ENCODE measurements at places on chromosomes 5 and 9.

DNA sequence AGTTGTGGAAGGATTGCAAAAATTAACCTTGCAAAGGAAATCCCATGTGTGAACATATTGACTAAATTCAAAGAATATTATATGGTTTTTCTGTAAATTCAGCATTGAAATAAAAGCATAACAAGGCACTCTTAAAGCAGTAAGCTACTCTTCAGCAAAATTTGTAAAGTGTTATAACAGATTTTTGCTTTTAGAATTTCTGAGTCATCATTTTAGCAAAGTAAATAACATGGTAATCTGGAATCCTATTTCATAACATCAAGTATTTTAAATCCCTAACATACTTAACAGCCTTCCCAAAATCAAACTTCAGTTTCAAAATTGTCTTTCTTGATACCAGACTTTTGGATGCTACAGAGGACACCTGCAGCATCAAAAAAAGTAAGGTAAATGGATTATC lies 436.0 kb upstream of the CDH9 start:
- DNase-seq, result no peak

- no peak for DNase-seq
These were observed 418.6 kb downstream of the SLCO4C1 start for GRCh38 chr5:101877451-101877850.

DNA sequence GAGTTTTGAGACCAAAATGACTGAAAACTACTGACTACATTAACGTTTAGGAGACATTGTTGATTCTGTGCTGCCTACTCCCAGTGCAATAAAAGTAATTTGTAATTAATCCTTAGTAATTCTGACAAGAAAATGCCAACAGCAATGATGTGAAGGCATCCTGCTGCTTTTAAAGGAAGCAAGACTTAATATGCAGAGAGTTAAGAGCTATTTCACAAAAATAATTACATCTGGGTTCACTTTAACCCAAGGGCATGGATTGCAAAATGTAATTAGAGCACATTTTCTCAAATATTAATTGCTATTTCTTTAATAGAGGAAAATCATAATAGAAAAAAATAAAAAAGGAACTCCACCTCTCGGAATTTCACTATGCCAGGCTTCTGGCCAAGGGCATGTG lies 22.7 kb upstream of the TNFSF8 start:
- DNase-seq, result no peak

DNA sequence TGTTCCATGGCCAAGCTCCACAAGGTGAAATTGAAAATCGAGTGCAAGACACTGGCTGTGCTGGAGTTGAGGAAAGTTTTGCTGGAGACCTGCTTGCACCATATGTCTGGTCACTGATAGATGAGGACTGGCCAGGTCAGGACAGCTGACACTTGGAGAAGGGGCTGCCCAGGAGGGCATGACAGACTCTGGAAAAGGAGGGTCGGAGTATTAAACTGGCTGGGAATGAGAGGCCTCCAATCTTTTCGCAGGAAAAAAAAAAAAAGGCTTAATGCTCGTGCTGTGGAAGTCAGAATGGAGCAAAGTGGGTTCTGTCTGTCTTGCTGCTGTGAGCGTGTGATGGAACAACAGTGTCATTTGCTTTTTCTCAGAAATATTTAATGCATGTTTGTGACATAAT lies 5.5 kb downstream of the TENT4A start:
- DNase-seq, result no peak

- no peak for DNase-seq
These were observed 324.7 kb upstream of the GRAMD2B start for GRCh38 chr5:126098330-126099017.

DNA sequence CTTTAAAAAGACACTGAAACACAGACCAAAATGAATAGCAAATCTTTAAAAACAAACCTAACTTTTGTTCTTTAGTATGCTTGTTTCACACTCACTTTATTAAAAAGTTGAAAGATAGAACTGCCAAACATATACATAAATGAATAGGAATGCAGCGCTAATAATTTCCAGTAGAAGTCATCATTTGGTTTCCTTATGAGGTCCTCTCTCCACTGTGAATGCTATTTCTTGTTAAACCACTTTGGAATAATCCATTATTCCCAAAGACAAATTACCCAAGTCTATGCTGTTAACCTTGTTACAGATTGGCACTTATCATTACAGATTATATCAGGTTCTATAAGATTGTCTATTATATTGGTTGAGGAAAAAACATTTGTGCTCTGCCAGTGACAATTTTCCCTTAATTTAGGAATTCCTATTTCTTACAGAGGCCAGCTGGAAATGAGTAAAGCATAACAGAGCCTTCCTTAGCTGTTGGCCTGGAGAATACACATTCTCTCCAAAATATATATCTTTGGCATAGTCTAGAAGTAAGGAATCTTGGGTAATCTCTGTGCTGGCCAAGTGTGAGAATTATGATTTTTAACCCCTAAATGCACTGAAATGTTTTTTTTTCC lies 29.3 kb upstream of the MINAR2 start:
- DNase-seq, result no peak
